ENCODE measurements at places on chromosomes 6 and 20.
A peak's percentile ranks its signal among the peaks of the same experiment; 100 is the strongest.

DNA sequence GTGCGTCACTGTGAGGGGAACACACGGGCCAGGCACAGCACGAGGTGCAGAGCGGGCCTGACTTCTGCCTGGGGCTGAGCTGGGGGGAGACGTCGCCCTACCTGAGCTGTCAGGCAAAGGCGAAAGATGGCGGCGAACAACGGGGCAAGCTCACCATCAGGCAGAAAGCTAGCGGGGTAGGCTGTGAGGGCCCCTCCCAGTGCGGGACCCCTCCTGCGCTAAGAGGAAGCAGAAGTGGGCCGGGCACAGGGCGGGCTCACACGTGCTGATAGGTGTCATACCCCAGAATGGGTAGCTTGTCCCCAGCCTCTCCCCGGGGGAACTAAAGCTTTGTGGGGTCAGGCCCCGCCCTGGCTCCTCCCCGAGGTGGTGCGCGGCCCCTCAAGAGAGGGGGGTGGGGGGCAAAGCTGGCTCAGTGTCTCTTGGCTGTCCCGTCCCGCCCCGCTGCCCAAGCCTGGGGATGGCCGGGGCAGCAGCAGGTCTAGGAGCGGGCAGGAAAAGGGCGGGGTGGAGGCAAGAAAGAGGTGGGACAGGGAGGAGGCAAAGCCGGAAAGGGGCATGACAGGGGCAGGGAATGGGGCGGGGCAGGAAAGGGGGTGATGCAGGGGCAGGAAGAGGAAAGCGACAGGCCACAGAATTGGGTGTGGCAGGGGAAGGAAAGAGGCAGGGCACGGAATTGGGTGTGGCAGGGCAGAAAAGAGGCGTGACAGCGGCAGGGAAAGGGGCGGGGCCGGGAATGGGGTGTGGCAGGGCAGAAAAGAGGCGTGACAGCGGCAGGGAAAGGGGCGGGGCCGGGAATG, 14.7 kb downstream of the UCKL1 start:
- no peaks in the 10 kb centered on the region for H3K27me3 ChIP-seq
- no peak overlapping the region for H3K27ac ChIP-seq
- peak; percentile 64 for DNase-seq
- peaks cover 69% of the 10 kb centered on the region for H3K36me3 ChIP-seq
- H3K4me1 ChIP-seq = no peaks in the 10 kb centered on the region
- H3K4me3 ChIP-seq = no peak overlapping the region

- peaks cover 13% of the 10 kb centered on the region for H3K4me1 ChIP-seq
- peak within 1 kb of the TSS; percentile 49 for H3K4me3 ChIP-seq
- peak within 1 kb of the TSS; percentile 62 for H3K27ac ChIP-seq
- no peaks in the 10 kb centered on the region for H3K27me3 ChIP-seq
Observed at GRCh38 chr6:31680226-31681134, at the start of gene LY6G5C. Gene LY6G5C, minus strand, starts transcription at chr6:31681067. Its CDS starts 694 bp downstream, at chr6:31680373.

DNA sequence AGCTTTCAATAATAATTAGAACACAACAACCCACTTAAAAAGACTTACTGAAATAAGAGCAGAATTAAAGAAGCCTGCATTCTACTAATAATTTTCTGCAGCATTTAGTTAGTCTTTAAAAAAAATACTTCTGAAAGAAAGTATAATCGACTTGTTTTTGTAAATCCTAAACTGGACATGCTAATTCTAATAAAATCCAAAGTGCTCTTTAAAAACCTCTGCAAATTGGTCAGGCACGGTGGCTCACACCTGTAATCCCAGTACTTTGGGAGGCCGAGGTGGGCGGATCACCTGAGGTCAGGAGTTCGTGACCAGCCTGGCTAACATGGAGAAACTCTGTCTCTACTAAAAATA, 57.5 kb upstream of the ARMH2 start:
- no peaks in the 10 kb centered on the region for H3K36me3 ChIP-seq
- DNase-seq = no peak
- no peaks in the 10 kb centered on the region for H3K27me3 ChIP-seq
- peaks cover 7% of the 10 kb centered on the region for H3K4me1 ChIP-seq
- H3K4me3 ChIP-seq = no peak overlapping the region

DNA sequence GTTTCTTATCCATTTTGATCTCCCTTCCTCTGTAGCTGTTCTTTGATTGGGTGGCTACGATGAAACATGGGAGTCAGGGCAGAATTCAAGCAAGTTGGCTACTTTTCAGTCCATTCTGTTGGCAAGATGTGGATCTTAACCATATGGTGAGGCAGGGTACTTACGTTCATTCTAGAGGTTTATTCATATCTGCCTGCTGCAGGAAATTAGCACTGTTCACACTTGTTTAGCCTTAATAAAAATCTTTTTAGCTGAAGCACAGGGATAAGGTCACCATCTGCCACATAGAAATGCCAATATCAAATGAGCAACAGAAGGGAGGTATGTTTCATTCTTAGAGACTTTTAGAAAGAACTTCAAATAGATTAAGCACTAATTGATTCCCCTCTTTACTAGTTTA, 83.9 kb downstream of the GRIK2 start:
- no peaks in the 10 kb centered on the region for H3K4me1 ChIP-seq
- no peak overlapping the region for H3K4me3 ChIP-seq
- no peak overlapping the region for H3K27ac ChIP-seq

- H3K4me1 ChIP-seq = no peaks in the 10 kb centered on the region
- no peak within 1 kb of the TSS for H3K27ac ChIP-seq
- H3K4me3 ChIP-seq = no peak within 1 kb of the TSS
- no peaks in the 10 kb centered on the region for H3K27me3 ChIP-seq
- H3K36me3 ChIP-seq = no peaks in the 10 kb centered on the region
Observed at GRCh38 chr6:28525496-28526039, at the start of gene GPX5. Gene GPX5, plus strand, starts transcription at chr6:28525881. Its CDS starts 133 bp downstream, at chr6:28526014.

DNA sequence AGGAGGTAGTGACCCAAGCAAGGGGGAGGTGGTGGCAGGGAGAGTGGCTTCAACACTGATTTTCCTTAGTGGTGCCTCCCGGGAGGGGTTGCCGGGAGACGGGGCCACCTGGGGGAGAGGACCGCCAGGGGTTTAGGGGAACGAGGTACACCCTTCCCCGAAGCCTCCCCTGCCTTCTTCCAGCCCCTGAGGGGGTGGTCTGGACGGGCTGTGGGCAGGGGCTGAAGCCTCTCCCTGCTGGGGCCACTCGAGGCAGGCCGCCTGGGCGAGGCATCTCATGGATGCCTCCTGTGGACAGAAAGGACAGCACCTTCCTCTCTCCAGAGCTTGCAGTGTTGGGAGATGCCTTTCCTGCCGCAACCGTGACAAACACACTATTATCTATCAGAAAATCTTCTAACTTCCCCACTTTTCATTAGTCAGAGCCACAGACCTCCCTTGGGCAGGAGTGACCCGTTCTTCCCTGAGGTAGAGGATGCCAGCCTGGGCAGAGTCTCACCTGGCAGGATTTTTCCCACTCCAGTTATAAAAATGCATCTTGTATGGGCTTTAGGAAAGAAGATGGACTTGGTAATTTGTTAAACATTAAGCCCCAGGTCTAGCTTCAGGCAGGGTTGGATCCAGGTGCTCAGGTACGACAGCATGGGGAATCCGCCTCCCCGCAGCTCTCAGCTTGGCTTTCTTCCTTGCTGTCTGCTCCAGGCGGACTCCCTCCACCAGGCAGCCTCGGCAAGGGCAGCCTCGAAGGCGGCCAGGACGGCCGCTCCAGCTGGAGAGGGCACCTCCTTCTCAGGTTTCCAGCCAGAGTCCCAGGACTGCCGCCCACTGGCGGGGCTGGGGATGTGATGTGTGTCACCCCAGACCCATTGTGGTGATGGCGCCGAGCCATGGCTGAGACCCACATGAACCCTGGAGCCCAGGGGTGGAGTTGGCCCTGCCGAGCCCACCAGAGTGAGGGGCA, 11.0 kb downstream of the HRH3 start:
- H3K4me1 ChIP-seq = no peaks in the 10 kb centered on the region
- no peak overlapping the region for H3K27ac ChIP-seq
- no peak for DNase-seq

GRCh38 chr6:165663377-165663735, 315 bp upstream of the PDE10A start:
- H3K27me3 ChIP-seq = peaks cover 69% of the 10 kb centered on the region
- no peak for DNase-seq
- peak overlapping the region; percentile 59 for H3K4me3 ChIP-seq
- peak overlapping the region; percentile 56 for H3K27ac ChIP-seq
- peaks cover 37% of the 10 kb centered on the region for H3K4me1 ChIP-seq

- no peak overlapping the region for H3K4me3 ChIP-seq
- H3K4me1 ChIP-seq = peaks cover 77% of the 10 kb centered on the region
- no peaks in the 10 kb centered on the region for H3K27me3 ChIP-seq
- no peaks in the 10 kb centered on the region for H3K36me3 ChIP-seq
Observed at GRCh38 chr20:5145365-5146098, 18.7 kb downstream of the CDS2 start.
